ENCODE measurements at places on chromosomes 5 and 9.

DNA sequence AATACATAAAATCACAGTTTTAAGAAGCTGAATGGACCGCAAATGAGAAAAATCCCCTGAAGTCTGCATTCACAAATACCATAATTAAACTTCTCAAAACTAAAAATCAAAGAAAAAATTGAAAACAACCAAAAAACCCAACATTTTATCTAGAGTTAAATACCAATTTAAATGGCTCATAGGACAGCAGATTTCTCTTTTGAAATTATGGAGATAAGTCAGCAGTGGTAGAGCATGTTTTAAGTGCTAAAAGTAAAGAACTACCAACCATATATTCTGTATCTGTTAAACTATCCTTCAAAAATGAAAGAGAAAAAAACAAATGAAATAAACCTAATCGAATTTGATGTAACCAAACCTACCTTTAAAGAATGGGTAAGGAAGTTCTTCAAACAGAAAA lies 862.8 kb downstream of the TAF11L14 start:
- no peak for DNase-seq

DNA sequence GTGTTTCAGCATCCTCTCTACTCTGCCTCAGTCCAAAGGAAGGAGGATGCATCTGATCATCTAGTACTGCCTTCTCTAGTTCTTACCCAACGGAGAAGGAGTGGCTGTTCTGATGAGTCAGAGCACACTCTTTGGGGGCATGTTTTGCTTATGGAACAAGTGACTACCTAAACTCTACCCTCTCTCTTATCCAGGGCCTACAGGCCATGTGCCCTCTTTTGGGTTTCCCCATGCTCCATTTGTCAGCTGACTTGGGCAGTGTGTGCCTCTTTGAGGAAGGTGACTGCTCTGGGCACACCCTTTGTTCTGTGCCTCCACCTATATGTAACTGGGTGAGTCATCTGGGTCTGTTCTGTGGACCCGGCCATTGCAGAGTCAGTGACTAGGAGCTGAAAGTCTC lies 89.6 kb upstream of the BNC2 start:
- no peak for DNase-seq

- DNase-seq, result no peak
Observed at GRCh38 chr9:76560481-76560922, 101.5 kb downstream of the GCNT1 start.

DNA sequence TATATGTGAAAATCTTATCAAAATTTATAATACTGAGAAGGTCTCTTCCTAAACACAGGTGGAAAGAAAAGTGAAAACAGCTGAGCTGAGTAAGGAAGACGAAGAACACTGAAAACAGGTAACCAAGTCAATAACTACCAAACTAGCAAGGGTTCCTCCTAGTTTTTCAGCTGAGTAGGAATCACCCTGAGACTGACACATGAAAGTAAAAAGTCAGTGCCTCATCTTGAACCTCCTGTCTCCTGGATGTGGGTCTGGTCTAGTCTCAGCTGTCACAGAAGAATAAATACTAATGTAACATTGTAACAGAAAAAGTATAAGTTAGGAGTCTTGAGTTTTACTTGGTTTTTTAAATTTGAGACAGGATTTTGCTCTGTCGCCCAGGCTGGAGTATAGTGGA lies 121.0 kb downstream of the MEF2C start:
- DNase-seq, result no peak

- DNase-seq, result no peak
Observed at GRCh38 chr9:981491-981898, 5.0 kb downstream of the DMRT3 start.

- DNase-seq, result peak; percentile 61
Observed at GRCh38 chr9:28774433-28775235, 1201.4 kb upstream of the C9orf72 start.

GRCh38 chr5:135824541-135825041 lies 9.9 kb upstream of the SLC25A48 start:
- DNase-seq, result no peak

DNA sequence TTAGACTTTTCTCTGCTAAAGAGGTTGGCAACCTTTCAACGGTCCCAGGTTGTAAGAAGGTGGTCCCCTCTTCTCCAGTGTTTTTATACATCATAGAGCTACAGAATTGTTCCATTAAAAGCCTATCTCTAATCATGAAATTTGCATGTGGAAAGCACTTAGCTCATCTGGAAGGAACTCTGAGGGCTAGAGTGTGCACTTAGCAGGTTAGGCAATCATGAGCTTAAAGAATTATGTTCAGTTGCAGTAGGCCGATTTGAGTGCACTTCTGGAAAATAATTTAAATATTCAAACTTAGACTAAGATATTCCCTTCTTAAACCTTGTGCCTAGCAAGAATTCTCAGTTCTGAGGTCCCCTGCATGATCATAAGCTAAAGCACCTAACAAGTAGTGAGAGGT lies 468.7 kb downstream of the SPATA31D1 start:
- no peak for DNase-seq

DNA sequence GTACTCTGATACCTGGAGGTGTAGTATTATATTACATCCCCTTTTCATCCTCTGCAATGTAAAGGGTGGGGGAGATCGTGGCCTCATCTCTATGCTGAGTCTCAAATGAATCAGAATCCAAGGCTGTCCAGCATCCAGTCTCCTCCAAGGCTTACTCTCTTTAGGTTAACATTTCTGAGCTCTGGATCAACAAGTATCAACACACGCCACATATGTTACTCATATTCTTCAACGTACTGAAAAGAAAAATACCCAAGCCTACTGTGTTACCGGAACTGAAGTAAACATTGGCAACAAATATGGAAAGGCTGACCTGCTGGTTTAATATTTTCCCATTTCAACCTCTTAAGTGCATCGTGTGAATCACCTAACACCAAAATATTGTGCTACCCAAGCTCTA lies 241.8 kb downstream of the GAS1 start:
- no peak for DNase-seq

DNA sequence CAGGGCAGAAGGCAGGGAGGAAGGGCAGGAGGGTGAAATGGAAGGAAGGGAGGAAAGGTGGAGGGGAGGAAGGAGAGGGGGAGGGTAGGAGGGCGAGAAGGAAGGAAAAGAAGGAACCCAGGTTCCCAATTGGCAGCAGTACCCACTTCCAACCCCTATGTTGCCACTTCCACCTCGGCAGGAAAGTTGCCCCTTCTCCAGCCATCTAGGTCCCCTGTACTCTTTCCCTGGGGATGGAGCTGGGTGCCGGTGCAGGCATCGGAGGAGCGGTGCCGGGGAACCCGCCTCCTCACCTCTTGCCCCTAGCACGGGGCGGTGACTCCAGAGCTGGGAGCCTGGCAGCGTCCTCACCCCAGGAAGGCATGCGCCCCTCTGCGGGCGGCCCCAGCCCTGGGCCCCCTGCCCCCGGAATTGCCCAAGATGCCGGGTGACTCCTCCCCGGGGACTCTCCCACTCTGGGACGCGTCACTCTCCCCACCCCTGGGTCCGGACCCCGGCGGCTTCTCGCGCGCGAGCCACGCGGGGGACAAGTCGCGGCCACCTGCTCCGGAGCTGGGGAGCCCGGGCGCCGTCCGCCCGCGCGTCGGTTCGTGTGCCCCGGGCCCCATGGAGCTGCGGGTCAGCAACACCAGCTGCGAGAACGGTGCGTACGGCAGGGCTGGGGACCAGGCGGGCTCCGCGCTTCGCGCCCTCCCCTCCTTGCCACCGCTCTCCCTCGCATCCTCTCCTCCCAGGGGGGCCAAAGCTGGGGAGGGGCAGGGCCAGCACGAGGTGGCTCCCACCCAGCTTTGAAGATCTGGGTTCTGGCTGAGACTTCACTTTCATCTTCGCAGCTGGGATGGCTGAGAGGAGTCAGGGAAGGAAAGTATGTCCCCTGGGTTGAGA lies at the start of gene NIPAL4:
TSS of gene NIPAL4 (plus strand) at position 499 of the 885 bp plus-strand sequence. CDS start at position 607, 108 bp downstream.
- DNase-seq, result no peak

DNA sequence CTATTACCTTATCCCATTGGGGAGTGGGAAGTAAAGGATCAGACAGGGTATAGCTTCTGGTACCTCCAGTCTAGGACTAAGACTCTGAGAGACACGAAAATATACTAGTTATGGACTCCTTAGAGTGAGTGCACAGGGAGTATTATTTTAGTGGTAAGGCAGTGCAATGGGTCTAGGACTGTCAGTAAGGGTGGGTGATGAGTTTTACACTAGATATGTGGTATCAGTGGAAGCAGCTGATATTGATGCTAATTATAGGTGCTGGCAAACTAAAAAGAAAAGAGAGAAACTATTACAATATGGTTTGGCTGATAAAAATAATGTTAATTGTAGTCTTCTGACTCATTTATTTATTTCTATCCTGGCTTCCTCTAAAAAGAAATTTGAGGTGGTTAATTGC lies 118.6 kb downstream of the UNC13B start:
- no peak for DNase-seq

Measured in NAMALWA (cell line).